Fibroblast of skin of right biceps (primary cell): ENCODE measurements at places on chromosomes 2 and 18.

DNA sequence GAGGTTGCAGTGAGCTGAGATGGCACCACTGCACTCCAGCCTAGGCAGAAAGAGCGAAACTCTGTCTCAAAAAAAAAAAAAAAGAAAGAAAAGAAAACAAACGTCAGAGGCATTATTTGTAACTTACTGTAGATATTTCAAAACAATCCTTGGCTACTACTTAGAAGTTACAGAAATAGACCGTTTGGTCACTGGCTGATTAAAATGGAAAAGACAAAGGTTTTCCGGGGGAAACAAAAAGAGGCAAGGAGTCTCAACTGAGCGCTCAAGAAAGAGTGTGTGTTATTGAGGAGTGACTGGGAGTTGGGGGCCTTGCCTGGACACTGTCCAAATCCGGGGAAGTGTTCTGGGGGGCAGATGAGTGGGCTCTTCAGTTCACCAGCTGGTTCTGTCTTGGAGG lies 47.6 kb downstream of the TEX44 start:
- DNase-seq: no peak

GRCh38 chr2:217845301-217845700 lies 157.5 kb downstream of the TNS1 start:
- no peak for DNase-seq

DNA sequence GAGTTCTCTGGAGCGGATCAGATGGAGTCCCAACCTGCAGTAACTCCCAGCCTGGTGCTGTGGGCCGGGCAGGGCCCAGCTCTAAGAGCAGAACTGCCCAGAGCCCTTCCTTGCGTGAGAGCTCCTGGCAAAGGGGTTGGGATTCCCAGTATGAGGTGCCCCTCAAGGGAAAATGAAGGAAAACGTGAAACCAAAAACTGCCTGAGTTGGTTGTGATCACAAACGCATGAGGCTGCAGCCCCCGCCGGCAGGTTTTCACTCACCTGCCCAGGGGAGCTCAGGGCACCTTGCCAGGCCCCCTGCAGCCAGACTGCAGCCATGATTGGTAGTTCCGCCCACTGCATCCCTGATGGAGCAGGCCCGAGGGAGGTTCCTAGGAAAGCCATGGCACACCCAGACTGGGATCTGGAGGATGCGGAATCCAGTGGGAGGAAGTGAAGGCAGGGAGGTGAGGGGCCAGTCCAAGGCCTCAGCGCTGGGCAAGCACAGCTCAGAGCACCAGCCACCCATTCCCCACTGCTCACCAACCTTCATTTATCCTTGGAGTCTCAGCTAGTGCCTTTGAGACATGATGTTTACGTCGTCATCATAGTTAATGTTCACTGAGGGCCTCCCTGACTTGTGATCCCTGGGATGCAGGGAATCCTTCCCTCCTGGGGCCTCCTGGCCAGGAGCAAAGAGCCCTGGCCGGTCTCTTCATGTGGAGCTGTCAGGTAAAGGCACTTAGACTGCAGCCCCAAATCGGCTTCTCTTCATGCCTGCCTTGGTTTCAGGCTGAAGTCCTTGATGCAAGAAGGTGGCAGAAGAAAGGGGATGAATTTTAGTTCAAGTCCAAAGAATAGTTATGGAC lies 103.2 kb downstream of the INHBB start:
- DNase-seq: no peak

DNA sequence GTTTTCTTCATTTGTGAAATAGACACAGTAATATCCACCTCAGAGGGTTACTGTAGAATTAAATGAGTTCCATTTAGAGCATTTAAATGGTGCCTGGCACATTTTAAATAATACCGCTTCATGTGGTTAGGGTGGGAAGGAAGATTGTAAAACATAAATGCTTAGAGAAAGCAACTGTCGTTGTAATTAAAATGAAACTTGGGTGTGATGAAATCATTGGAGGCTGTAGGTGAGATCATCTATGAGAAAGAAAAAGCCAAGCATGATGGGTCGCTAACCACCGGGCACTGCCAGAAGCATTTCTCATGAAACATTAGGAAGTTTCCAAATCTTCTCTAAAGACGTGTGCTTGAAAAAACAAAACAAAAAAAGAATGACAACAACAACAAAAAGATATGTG lies 8.2 kb upstream of the SLC39A10 start:
- DNase-seq: no peak

- DNase-seq: no peak
Observed at GRCh38 chr2:42562474-42563144, 5.8 kb upstream of the MTA3 start.
